ENCODE measurements at places on chromosomes 5 and 9.

DNA sequence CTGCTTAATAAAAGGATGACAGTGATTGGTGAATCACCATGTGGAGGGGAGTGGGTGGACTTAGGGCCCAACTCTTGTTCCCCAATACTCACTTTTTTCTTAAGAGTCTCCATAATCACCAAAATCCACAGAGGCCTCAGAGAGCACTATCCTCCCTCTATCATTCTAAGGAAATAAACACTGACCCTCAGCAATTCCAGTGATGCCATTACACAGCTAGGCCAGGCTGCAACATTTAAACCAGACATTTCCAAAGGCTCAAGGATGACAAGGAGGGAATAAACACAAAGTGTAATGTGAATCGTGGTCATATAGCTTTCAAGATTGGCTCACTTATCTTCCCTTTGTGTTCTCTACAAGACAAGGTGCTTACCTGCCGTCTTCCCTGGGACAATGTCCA, 2.4 kb upstream of the ARSI start:
- no peak for DNase-seq

DNA sequence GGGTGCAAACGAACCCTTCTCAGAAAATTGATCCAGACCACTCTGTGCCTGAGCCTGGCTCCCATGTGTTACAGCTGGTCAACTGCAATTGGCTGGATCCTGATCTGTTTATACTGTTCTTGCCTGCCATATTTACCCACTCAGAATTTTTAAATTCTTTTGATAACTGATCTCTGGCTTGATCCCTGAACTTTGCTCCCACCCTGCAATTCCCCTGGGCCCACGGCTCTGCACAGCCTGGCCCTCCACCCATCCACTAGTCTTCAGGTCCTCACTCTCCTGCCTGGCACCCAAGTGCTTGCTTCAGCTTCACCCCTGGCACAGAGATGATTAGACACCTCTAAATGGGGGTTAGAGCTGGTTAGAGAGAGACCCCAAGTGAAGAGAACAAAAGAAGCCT, 25.9 kb upstream of the MIER3 start:
- no peak for DNase-seq

GRCh38 chr5:1882337-1883119, at the start of gene IRX4:
TSS of gene IRX4 (minus strand) at chr5:1882925. CDS start at chr5:1882647, 278 bp downstream.
- no peak for DNase-seq

DNA sequence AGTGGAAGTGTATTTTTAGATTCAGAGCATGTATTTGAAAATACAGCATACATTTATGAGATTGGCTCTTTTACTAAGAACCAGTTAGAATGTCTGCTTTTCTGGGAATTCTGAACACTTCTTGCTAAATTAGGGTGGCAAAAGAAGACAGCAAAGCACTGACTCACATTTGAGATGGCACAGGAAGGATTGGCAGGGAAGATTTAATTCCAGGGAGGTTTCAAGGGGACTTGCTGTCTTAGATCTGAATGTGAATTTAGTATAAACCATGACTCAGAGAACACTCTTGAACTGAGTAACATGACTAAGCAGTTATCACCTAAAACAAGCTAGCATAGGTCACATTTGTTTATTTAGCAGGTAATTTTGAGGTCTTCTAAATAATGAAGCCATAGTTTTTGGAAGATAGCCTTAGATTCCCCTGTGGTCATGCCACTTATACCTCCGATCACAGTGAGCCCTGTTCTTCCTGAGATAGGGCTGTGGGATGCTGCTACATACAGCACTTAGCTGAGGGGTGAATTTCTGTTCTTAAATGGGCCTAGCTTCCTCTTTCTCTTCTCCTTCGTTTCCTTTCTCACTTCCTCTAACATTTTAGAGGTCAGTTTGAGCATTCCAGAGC, 173.8 kb downstream of the PCSK1 start:
- DNase-seq: no peak

DNA sequence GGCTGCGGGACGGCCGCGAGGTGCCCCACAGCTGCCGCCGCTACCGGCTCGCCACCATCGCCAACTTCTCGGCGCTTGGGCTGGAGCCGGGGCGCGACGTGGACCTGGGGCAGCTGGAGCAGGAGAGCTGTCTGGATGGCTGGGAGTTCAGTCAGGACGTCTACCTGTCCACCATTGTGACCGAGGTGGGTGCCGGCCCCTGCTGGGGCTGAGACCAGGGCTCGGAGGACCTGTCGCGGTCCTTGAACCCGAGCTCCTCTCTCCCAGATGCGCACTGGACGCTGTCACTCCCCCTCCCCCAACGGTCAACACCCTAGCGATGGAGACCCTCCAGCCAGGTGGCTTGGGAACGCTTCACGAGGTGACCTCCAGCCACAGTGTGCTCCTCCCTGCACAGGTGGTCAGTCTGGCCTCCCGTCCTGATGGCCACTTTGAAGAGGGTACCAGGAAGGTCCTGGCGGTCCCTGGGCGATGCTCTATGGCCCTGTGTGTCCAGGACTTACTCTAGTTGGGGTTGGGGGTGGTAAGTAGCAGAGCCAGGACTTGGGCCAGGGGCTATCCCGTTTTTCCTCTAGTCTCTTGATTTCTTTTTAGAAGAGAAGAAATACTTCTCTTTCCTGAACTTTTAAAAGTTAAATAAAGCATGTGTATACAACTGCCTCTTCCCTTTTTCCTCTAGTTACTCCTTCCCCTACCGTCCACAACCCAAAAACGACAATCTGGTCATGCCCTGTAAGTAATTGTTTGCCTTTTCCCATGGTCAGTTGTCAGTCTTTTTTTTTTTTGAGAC, 866 bp downstream of the SLC22A5 start:
- no peak for DNase-seq

DNA sequence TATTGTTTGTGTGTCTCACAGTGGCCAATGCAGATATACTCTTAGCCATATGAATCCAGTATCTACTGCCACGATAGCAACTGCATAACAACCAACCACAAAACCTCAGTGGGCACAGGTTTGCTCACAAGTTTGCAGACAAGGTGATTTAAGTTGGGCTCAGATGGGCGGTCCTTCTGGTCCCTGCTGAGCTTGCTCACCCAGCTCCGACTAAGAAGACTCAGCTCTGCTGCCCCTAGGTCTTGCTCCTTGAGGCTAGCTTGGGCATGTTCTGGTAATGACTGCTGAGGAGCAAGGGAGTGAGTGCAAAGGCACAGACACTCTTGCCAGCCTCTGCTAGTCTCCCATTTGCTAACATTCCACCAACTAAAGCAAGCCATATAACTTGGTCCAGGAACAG, 52.6 kb downstream of the MTX3 start:
- DNase-seq: no peak

GRCh38 chr5:150271923-150272322, 17.6 kb downstream of the CAMK2A start:
- no peak for DNase-seq

DNA sequence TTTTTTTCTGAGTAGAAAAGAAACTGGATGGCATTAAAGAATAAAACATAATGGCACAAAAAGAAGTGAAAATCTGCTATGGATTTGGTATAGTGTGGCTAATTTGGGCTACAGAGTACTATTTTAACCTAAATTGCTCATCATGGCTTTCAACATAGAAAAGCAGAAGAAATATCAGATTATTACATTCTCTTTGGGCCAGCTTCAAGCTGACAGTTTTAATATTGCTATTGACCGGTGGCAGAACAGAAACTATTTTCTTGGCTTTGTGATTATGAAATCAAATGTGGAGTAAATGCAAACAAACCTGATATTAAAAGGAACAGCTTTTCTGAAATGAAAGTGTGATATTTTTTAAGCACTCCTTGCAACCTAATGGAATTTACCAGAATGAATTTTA, 301.5 kb downstream of the EPB41L4A start:
- no peak for DNase-seq

- DNase-seq: no peak
Observed at GRCh38 chr5:173928871-173929574, 40.9 kb downstream of the CPEB4 start.

- peak; percentile 37 for DNase-seq
Observed at GRCh38 chr5:148848393-148849031, 22.1 kb downstream of the ADRB2 start.

DNA sequence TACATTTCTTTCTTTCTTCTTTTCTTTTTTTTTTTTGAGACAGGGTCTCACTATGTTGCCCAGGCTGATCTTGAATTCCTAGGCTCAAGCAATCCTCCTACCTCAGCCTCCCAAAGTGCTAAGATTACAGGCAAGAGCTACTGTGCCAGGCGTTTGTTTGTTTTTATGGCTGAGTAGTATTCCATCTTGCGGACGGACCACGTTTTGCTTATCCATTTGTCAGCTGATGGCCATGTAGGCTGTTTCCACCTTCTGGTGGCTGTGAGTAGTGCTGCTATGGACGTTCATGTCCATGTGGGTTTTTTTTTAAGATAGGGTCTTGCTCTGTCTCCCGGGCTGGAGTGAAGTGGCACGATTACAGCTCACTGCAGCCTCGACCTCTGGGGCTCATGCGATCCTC, 2.5 kb downstream of the DOK3 start:
- no peak for DNase-seq

- DNase-seq: no peak
Observed at GRCh38 chr9:6605202-6605601, 40.3 kb downstream of the GLDC start.

DNA sequence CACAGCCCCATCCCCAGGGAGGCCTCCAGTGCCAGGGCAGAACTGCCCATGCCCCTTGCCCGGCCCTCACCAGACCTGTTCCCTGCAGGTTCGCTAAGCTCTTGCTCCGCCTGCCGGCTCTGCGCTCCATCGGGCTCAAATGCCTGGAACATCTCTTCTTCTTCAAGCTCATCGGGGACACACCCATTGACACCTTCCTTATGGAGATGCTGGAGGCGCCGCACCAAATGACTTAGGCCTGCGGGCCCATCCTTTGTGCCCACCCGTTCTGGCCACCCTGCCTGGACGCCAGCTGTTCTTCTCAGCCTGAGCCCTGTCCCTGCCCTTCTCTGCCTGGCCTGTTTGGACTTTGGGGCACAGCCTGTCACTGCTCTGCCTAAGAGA, 110.1 kb downstream of the RXRA start:
- DNase-seq: no peak

DNA sequence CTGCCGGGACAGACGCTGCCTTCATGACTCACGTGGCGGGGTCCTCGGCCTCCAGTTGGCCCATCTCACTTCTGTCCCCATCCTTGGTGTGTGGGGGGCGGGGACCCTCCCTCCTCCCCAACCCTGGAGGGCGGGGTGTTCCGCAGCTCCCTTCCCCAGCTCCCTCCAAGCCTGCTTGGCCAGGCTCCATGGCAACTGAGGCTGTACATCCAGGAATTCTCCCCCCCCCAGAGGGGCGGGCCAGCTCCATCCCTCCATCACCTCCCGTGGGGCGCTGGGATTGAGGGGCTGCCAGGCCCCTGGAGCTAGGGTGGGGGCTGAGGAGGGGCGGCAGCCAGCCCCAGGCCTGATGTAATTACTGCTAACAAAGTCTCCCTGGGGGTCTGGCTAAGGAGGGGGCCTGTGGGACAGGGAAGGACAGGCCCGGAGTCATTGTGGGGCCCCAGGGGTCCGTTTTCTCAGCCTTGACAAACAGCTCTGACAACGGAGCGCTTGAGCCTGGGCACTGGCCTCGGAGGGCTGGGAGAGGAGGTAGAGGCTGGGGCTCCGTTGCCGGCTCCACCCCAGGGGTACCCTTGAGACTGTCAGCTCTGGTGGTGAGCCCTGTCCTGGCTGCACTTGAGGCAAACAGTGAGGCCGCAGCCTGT, 8.0 kb downstream of the DIPK1B start:
- no peak for DNase-seq

DNA sequence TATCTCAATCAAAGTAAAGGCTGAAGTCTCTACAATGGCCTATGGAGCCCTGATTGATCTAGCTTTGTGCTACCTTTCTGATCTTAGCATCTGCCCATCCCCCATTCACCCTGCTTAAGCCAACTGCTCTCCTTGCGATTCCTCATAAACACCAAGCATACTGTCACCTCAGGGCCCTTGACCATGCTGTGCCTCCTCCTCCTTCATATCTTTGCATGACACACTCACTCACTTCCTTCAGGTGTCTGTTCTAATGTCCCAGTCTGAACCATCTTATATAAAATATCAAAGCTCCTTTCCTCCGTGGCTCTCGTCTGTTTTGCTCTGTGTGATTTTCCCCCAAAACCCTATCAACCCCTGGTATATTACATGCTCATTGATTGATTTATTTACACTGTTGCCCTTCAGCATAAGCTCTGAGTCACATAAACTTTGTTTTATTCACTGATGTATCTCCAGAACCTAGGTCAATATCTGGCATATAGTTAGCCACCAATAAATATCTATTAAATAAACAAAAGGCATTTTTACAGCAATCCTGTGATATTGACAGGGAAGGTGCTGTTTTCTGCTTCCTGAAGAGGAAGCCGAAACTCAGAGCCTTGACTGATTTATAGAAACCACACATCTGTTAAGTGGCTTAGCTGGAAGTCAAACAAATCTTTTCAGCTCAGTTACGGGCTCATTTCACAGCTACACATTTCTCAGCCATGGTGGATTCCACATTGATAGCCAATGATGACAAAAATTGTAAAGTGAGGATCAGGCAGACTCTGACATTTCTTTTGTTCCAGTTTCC, 103.6 kb downstream of the BOD1 start:
- DNase-seq: no peak

DNA sequence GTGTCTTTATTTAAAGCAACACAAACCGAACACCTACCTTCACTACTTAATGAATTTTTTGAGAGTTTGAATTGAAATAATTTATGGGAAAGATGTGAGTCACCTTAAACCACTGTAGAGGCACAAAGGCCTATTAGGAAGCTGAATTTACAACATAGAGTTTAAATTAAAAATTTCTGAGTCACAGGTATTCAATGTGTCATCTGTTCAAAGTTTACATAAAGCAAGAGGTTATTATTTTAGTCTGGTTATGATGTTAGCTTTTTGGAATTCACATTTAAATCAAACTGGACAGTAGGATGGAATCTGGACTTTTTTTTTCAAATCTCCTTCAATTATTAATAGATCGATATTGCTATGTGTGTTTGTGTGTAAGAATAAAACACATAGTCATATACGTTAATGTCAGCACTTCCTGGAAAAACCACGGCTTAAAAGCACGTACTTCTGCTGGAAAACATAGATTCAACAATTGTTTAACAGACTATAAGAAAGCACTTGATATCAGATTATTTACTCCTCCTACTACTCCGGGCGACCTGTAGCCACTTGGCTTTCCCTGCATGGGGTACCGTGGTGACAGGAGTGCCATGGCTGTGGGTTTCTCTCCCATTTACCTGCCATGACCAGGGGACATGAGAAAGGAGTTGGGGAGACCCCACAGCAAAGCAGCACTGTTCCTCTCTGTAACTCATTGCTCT, 638.6 kb downstream of the SEMA5A start:
- DNase-seq: no peak

DNA sequence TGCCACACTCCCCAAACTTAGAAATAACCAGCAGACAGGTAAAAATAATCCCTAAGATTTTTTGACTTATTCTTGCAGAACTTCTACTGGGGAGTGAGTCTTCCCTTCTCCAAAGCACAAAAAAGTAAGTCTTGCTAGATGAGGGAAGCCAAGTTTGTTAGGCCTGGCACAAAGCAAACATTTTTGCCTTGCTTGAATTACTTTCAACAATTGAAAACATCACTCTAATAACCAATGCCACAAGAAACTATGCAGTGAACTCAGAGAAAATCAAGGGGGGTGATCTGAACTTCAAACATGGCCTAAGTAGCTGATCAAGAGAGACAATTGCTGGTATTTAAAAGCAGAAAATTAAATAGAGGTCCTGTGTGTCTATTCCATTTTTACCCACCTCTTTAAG, 123.6 kb upstream of the SLC1A3 start:
- no peak for DNase-seq

Measured in CD4-positive, alpha-beta memory T cell (primary cell).